Activated CD4-positive, alpha-beta T cell treated with anti-CD3 and anti-CD28 coated beads, Interleukin-2, amount 50 U/mL, for 24 hours (primary cell): ENCODE measurements at places on chromosomes 4 and X.
A peak's percentile ranks its signal among the peaks of the same experiment; 100 is the strongest.

- DNase-seq = no peak
These were observed 40.9 kb upstream of the NYX start for GRCh38 chrX:41406201-41406600.

DNA sequence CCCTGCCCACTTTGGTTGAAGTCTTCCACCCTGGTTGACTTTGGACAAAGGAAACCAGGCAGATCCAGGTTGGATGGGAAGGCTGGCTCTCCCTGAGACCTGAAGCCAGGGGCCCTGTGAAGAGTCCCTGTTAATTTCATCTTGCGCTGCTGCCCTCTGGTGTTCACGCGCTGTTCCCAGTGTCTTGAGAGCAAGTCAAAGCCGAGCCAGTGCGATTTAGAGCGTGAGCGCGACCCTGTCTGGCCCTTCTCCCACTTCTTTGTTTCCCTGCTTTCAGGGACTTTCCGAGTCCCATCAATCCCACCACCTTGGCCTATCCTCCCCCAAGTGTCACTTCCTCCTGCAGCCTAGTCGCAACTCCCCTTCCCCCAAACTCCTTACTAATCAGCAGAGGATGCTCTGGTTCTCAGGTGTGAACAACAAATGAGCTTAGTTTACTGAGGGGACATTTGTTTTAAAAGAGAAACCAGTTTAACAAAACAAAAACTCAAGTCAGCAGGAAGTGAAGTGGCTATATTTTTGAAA, 25.8 kb upstream of the CHRNA9 start:
- peak; percentile 90 for DNase-seq

- no peak for DNase-seq
These were observed 272.0 kb upstream of the HAND2 start for GRCh38 chr4:173801876-173802661.

DNA sequence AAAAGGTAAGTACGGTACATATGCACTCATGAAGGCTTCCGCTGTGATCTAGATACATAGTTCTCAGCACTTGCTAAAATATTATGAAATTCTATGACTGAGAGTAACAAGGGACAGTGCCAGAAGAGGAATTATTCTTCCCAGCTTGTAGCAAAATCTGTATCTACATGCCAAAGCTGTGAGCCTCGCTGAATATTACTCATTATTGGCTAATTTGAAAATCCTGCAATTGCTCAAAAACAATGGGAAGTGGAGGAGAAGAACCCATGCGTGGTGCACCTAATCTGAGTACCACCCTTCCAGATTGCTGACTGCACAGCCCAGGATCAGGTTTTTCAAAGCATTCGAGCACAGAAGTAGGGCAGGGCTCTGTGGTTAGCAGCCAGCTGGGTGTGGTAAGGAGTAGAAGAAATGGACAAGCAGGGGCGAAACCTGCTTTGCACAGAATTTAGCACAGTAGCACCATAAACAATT, 17.4 kb upstream of the PDCL2 start:
- no peak for DNase-seq

DNA sequence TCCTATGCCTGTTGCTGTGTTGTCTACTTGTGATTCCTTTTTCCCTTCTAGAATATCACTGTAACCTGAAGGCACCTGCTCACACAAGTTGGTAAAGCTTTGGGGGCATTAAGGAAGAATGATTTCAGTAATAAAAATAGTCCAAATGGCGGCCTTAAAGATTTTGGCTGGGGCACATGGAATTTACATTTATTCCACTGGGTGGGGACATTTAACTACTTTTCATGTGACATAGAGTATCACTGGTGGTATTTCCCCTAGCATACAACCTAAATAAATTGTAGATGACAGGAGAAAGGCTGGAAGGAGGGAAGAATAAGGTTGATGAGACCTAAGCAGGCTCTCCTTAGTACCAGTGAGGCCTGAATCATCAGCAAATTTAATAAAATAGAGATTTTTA, 121.8 kb upstream of the EDA2R start:
- DNase-seq = no peak

- no peak for DNase-seq
These were observed 3.3 kb upstream of the SLC25A4 start for GRCh38 chr4:185139736-185140135.

DNA sequence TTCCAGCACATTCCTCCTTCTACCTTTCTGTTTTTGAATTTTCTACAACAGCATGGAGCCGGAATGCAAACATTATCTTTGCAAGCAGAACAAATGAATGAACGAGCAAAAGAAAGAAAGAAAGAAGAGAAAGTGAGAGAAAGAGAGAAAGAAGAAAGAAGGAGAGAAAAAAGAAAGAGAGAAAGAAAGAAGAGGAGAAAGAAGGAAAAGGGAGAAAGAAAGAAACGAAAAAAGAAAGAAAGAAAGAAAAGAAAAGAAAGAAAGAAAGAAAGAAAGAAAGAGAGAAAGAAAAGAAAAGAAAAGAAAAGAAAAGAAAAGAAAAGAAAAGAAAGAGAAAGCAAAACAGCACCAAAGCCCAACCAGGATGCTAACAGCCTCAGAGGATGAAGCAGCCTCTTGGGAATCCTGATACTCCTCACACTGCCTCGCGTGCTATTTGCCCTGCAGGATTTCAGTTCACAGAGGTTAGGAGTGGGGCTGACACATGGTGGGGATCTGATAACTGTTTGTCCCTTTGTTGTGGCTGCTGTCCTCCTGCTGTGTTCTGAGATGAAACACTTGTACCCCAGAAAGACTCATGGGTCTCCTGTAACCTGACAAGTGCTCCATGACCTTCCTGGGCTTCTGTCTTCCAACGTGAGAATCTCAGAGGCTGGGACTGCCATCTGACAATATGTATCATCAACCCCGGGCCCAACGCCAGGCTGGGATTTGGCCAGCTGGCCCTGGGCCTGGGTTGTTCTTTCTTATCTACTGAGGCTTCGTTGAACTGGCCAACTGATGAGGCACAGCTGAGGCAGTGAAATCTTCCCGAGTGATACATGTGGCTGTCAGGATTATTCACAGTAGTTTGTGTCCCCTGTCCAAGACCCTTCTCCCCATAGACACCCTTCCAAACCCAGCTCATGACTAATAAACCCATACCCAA, 61.0 kb downstream of the SEPSECS start:
- DNase-seq = no peak

DNA sequence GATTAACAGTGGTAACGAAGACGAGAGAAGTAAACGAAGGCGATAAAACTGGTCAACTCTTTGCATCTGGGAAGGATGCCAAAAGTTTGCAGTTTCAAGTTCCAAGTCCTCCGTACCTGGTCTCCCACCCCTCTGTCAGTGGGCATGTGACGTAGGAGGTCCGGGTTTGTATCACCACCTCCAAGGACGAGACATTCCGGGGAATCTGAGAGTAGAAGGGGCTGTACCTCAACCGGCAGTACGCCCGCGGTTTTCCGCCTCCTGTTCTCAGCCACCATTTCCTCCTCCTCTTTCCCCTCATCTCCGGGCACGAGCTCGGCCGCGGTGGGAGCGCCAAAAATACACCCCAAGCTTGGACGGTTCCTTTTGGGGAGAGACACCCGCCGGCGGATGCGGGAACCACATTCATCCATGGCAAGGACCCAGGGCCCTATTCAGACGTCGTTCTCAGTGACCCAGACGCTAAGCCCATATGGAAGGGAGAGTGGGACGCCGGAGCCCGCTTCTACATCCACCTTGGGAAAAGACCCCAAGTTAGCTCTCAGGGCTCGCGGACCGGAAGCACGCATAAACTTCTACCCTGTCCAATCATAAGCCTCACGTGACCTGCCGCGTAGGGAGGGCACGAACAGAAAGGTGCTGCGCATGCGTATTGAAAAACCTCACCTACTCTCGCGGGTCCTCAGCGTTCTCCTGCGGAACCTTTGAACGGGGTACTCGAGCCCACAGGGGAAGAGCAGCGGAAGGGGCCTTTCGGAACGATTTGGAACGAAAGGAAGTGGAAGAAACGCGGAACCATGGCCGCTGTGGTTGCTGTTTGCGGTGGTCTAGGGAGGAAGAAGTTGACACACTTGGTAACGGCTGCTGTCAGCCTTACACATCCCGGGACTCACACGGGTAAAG, at the start of the genes HELQ and MRPS18C:
Gene HELQ (minus strand): TSS at position 543 of the 903 bp plus-strand sequence. CDS start 130 bp downstream, at position 413.
Gene MRPS18C (plus strand): TSS at position 778 of the 903 bp plus-strand sequence. CDS start 20 bp downstream, at position 798.
- peak; percentile 82 for DNase-seq

DNA sequence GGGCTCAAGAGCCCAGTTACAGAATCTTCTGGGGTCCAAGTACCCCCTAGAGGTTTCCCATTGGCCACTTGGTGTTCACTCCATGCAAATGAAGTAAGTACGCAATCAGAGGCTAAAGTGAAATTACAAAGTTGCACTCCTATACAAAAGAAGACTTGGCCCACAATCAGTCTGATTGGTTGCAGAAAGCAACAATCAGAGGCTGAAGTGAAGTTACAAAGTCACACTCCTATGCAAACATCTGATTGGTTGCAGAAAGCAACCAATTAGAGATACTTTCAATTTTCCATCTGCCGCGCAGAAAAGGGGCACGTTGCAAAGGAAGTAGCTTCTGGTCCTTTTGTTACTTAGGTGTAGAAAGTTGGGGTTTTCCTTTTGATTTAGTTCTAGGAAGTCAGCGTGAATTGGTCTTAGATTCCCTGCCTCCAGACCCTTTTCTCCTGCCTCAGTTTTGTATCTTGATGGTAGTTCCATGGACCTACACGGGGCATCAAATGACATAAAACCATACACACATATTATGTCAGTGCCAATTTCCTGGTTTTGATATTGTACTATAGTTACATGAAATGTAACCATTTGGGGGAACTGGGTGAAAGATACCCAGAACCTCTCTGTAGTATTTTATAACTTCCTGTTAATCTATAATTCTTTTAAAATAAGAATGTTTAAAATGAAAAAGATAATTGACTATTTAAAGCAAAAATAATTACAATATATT, 12.4 kb upstream of the PIN4 start:
- DNase-seq = peak; percentile 2

- no peak for DNase-seq
These were observed 36.7 kb upstream of the MSN start for GRCh38 chrX:65630771-65631170.

GRCh38 chr4:137952116-137952515, 290.0 kb downstream of the SLC7A11 start:
- no peak for DNase-seq

GRCh38 chr4:40924096-40924792, 174.5 kb downstream of the NSUN7 start:
- peak; percentile 61 for DNase-seq

- DNase-seq = no peak
These were observed 36.4 kb upstream of the MAN2B2 start for GRCh38 chr4:6538575-6538974.

DNA sequence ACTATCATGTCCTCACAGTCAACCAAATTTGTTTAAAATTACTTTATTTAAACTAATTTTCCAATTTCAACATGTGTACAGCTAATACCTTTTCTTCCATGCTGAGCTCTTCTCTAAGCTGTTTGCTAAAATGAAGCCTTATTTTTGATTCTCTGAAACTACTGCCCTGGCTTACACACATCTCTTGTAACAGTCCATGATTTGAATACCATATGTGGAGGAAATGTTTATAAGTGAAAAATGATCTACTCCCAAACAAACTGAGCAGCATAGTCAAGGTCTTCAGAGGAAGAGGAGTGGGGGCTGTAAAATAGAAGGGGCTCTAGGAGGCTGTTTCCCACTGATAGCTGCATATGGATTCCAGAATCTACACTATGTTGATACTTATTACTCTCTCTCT, 188.7 kb downstream of the ANKRD50 start:
- no peak for DNase-seq

DNA sequence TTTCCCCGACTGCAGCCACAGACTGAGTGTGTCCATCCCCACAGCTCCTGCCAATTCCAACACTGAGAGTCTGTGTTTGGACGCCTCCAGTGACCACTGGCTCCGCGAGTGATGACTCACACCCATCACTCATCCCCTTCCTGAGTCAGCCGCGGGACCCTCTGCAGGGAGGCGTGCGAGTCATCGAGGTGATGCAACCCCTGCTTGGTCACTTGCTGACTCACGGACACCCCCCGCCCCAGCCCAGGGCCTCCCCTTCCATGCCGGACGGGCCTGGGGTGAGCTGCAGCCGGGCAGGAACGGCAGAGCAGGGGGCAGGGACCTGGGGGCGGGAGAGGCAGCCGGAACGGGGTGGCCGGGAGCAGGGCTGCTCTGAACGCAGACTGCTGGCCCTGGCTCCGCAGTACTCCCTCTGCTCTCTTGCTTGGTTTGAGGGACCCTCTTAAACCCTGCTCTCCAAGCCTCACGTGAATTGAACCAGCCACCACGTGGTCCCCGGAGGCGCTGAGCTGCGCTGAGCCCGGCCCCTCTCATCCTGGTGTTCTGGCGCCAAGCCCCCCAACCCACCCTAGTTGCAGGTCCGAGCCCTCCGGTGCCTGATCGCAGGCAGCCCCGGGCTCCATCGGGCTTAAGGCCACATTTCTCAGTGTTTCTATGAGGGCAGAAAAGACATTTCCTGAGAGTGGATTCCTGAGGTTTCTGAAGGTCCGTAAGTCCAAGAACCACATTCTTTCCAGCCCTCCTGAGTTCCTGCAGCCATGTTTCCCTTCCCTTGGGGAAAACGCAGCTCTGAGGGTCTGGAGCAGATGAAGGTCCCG, 32.4 kb downstream of the FGFRL1 start:
- no peak for DNase-seq

GRCh38 chrX:40096395-40097091, 1.2 kb downstream of the BCOR start:
- DNase-seq = peak; percentile 53

GRCh38 chrX:148314876-148315275, 185.5 kb upstream of the AFF2 start:
- no peak for DNase-seq

- DNase-seq = no peak
These were observed 196.3 kb downstream of the GPAT3 start for GRCh38 chr4:83732114-83732635.

GRCh38 chr4:92035666-92036065, 268.1 kb upstream of the GRID2 start:
- DNase-seq = no peak

- DNase-seq = no peak
These were observed 54.0 kb downstream of the SNX25 start for GRCh38 chr4:185263419-185263818.

- no peak for DNase-seq
These were observed 160.1 kb downstream of the TET2 start for GRCh38 chr4:105306820-105307219.

GRCh38 chrX:2715066-2715600, 24.0 kb downstream of the CD99 start:
- DNase-seq = no peak

- no peak for DNase-seq
These were observed 9.9 kb upstream of the GASK1B start for GRCh38 chr4:158182736-158183135.

DNA sequence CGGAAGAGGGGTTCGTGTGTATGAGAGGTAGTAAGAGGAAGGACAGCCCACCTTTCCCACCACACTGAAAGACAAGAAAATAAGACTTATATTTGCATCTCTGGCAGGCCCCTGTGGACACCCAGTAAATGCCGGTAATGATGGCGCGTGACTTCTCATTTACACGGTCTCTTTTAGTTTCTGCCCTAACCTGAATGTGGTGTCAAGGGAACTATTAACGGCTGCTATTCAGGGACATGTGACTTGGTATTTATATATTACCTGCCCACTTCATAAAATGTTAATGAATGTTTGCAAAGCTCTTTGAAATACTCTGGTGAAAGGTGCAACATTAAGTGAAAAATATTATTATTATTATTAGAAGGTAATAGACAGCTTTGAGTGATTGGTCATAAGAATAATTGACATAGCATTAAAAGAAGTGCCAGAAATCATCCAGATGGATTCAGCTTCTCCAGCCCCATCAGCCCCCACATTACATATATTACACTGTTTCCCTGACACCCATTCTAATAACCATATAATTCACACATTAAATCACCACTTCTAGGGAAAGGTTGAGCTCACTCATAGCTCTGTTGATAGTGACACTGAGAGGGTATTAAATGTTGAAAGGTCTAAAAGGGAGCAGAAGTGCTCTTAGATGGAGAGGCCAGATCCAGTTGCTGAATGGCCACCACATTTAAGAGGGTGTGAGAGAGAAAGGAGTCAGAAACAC, 83.0 kb upstream of the BEND4 start:
- no peak for DNase-seq

GRCh38 chr4:119540249-119540648, 88.4 kb downstream of the PDE5A start:
- DNase-seq = no peak
